Aorta (tissue), 5 donors: ENCODE measurements at places on chromosomes 12 and 14. TPM values are rescaled to one million over a fixed set of nuclear protein-coding genes. Genes with fewer than 3 reads are reported as not detected.

GRCh38 chr14:59116984-59117415 is 71.5 kb upstream of the DAAM1 start:
- no peak for DNase-seq

- no peak for DNase-seq
Observed at GRCh38 chr12:65126482-65126881, 5.4 kb upstream of the WIF1 start.

DNA sequence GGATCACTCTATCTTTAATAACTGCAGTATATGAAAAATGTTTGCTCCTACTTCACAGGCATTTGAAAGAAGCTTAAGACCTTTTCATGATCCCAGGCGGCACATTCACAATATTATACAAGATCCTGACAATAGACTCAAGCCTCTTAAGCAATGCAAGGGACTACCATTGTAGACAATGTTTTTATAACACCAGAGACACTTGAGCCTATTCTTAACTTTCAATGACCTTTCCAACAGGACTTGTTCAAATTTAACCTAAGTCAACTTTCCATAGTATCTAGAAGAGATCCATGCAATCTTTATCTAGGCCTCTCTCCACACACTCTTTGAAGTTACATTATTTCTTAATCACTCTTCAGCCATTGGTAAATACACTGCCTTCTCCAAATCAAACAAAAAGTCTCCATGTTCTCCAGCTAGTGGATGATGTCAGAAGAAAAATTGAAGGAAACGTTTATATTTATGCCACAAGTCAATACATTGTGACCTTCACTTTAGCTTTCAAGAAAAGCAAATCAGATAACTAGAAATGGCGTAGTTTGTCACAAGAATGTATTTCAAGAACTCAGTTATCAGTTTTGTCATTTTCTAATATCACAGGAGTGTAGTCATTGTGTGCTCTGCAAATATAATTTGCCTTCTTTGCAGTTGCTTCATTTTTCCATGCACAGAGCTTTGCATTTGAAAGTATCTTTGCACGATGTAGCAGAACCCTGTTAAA is 41.2 kb downstream of the PHLDA1 start:
- DNase-seq = no peak

GRCh38 chr12:77102123-77102522 is 36.8 kb upstream of the E2F7 start:
- no peak for DNase-seq

- DNase-seq = no peak
Observed at GRCh38 chr14:76829650-76830421, 3.6 kb downstream of the LRRC74A start.

DNA sequence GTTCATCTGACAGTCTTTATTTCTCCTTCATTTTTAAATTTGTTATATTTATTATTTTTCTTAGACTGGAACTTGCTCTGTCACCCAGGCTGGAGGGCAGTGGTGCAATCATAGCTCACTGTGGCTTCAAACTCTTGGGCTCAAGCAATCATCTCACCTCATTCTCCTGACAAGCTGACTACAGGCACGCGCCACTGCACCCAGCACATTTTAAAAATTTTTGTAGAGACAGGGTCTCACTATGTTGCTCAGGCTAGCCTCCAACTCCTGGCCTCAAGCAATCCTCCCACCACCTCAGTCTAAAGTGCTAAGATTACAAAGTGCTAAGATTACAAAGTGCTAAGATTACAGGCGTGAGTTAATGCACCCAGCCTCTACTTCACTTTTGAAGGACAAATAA is 96.6 kb downstream of the RALGAPA1 start:
- no peak for DNase-seq

- DNase-seq = peak; percentile 85
Observed at GRCh38 chr14:90522571-90523191, 125.9 kb downstream of the CALM1 start.

GRCh38 chr14:24036169-24036962 is 15.4 kb upstream of the CARMIL3 start:
- DNase-seq = peak; percentile 88

GRCh38 chr14:95522116-95522515 is 5.7 kb upstream of the SYNE3 start:
- DNase-seq = no peak

DNA sequence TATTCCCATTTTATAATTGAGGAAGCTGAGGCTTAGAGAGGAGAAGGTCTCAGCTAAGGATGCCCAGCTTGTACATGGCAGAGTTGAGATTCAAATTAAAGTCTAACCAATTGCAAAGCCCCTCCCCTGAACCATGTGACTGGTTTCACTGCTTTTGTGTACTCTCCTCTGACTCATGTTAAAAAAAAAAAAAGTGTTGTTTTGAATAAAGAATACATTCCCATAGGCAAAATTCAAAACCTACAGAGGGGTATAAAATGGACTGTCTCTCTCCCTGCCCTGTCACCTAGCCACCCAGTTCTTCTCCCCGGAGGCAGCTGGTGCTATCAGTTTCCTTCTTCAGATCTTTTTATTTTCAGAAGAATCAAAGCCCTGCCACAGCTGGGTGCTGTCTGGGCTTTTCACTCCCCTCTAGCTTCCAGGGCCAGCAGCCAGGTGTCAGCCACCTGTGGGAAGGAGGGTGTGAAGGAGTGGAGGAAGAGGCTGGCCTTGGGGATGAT is 5.4 kb downstream of the PSMD9 start:
- DNase-seq = no peak

DNA sequence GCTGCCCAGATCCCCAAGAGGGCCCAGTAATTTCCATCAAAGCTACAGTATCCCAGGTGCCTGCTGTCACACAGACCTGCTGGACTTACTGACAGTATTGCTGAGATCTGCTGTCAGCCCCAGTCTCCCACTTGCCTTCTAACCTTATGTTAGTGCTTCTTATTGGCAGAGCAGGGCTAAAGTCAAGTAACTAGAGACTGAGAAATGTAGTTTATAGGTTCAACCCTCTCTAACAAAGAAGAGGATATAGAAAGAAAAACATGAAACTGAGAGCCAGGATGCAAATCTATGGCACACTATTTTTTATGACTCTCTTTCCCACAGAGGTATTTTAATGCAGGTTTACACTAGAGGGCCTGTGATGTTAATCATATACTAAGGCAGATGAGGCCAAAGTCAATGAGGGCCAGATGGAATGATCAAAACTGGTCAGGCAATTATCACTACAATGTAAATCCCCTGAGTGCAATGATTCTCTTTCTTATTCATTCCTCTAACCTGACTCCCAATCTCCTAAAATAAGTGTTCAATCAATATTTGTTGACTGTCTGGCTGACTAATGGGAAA is 781.9 kb downstream of the VRK1 start:
- DNase-seq = no peak

- DNase-seq = no peak
Observed at GRCh38 chr12:3980504-3981272, 107.5 kb upstream of the PARP11 start.

OR6C3 gene
- total RNA-seq = not detected

CYP46A1 gene
- total RNA-seq = 0.68 TPM

DNA sequence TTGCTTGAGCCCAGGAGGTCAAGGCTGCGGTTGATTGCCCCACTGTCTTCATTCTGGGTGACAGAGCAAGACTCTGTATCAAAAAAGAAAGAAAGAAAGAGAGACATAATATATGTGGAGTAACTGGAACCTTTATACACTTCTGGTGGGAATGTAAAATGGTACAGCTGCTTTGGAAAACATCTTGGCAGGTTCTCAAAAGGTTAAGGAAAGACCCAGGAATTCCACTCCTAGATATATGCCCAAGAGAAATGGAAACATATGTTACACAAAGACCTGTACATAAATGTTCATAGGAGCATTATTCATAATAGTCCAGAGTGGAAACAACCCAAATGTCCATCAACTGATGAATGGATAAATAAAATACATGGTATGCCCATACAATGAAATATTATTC is 7.2 kb downstream of the RBMS2 start:
- no peak for DNase-seq

DNA sequence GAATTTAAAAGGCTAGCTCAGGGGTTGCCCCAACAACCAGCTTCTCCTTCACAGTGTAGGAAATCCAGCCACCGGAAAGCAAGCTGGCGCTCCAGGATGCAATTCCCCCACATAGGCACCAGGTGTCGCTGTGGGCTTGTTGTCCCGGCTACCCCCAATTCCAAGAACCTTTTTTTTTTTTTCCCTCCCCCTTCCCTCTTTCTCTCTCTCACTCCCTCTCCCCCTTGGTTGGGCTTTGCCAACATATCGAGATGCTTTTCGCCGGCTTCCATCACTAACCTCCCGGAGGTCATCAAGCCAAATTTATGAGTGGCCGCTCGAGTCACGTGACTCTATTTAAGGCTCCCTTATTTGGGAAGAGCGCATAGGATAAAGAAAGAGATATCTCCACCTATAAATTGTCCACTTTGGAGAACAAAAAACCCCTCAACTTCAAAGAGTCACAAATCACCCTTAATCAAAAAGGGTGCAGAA is at the start of gene HOXC5:
HOXC5 (plus strand) TSS at position 424 of the 474 bp plus-strand sequence. CDS start 73 bp downstream, outside the sequence.
- peak; percentile 79 for DNase-seq

IFNG-AS1 gene
- 0.42 TPM for total RNA-seq

TAS2R20 gene
- total RNA-seq = 4.8 TPM

GRCh38 chr12:113641426-113642030 is 169.9 kb upstream of the LHX5 start:
- DNase-seq = no peak

DNA sequence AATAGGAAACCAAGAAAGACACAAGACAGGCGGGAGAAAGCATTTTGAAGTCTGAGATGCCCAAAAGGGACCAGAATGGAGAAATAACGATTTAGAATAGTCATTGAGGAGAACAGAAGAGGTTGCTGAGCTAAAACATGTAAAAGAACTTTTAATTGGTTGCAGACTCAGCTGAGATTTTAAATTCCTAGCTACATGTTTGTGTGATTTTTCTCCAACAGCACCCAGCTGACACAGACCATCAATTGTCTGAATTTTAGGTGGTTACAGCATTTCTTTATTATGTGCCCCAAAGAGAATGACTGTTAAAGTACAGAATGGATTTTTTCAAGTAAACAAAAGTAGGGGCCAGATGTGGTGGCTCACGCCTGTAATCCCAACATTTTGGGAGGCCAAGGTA is 50.3 kb downstream of the BAZ1A start:
- no peak for DNase-seq

DNA sequence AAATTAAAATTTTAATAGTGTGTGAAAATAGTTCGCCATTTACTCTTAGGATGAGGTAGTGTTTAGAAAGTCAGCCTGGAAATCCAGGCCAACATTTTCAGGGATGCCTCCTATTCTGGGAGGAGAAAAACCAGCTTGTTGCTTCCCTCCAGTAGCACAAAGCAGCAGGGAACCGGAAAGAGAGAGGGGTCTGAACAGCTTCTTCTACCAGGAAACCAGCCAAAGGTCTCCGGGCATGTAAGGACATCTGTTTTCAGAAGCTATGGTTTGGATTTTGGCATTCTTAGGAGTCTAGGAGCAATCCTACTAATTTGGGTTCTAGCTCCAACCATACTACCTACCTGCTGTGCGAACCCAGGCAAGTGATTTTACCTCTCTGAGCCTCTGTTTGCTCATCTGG is 85.3 kb downstream of the DPF3 start:
- no peak for DNase-seq

DNA sequence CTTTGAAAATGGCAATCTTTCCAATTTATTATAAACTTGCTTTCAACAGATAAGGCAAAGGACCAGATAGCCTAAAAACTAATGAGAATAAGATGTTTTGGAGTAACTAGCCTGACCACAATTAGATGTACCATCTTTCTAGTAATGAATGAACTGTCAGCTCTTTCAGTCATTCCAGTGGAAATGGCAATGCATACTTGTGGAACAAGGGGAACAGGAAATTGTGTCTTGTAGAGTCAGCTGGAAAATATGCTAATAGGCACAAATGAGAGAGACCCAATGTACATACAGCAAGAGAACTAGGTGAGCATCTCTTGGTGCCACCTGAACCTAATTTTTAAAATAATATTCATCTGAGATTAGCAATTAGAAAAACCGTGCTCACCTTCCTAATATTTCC is 76.1 kb upstream of the GPHB5 start:
- no peak for DNase-seq

MFAP5 gene
- total RNA-seq = 470 TPM

- no peak for DNase-seq
Observed at GRCh38 chr14:38111046-38111445, 96.7 kb upstream of the SSTR1 start.

PTPRQ gene
- total RNA-seq = 10.3 TPM

GRCh38 chr12:94144781-94145180 is 3.6 kb upstream of the PLXNC1 start:
- no peak for DNase-seq

- DNase-seq = no peak
Observed at GRCh38 chr12:79233341-79233781, 368.8 kb downstream of the SYT1 start.

DNA sequence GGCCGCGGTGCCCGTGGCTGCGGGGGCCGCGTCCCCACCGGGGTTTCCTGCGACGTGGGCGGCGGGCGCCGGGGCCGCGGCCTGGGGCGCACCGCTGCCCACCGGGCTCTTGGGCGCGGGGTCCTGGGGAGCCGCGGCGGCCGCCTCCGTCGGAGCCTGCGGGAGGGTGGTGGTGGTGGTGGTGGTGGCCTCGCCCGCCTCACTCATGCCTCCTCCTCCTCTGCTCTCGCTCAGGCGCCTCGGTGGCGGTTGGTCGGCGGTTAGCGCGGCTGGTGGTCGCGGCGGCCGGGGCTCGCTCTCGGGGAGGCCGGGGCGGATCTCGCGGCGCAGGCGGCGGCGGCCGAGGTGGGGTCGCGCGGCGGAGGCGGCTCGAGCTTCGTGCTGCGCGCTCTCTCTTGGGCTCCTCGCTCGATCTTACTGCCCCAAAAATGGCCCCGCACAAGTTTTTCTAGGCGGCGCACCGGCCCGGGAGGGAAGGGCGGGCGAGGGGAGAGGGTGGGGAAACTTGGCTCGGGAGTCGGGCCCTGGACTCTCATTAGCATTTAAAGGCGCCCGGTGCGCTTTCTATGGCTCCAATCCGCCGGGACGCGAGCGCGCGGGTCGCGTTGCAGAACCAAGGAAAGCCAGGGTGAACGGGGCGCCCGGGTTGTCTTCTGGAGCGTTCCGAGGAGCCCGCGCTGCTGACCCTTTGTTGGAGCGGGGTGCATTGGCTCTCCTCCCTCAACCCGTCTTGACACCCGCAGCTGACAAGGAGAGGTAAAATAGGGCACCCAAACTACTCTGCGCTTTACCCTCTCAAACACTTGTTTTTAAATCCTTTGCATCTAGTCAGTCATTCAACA is at the start of gene YBX3:
YBX3 (minus strand) TSS at position 419 of the 842 bp plus-strand sequence; CDS start at position 207, 212 bp downstream.
- DNase-seq = peak; percentile 93

- DNase-seq = no peak
Observed at GRCh38 chr14:37116933-37117849, 55.2 kb downstream of the SLC25A21 start.
